Body of pancreas (tissue), 4 donors: ENCODE measurements at places on chromosomes 5 and 9.
A peak's percentile ranks its signal among the peaks of the same experiment; 100 is the strongest.

DNA sequence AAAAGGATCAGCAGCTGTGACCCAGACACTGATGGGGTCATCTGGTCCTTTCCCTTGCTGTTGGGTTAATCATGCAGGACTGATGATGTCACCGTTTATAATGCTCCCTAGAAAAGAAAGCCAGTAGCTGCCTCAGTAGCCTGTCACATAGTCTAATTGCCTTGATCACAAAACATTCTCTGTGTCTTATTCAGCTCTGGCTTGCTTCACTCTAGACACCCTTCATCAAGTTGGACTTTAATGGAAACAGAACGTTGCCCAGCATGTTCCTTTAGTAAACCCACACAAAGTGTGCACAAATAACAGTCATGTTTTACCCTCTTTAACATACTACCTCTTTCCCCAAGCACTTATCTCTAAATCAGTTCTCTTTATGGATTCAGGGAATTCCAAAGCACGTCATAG is 170.8 kb downstream of the SGCD start:
- DNase-seq, result no peak

DNA sequence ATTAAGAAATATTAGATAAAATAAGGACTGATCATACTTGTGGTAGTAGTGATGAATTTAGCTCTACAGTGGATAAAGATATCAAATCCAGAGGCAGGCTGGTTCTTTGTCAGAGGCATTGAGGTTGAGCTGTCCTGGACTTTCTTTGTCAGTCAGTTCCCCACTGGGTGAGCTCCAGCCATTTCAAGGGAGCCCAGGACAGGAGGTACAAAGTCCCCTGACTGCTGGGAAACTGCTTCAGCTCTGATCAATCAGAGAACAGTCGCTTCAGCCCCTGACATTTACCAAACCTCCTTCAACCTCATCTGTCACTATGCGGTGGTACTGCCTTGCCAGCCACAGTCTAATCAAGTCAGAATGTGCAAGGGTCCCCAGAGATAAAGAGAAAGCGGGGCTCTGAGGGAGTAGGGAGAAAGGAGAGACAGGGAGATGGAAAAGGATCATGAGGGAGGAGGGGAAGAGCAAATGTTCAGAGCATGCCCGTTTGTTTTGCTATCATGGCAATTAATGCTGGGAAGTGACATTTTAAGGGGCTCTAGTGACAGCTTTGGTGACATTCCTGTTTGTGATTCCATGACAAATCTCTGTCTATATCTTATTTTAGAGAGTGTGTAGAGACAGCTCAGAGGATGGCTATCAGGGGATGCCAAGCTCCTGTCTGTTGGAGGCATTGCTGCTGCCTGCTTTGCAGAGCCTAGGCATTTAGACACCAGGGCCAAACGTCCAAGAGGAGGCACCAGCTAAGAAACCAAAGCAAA is 223.2 kb downstream of the ASTN2 start:
- DNase-seq, result no peak

GRCh38 chr9:123724211-123724796 is 205.6 kb downstream of the DENND1A start:
- no peak for DNase-seq

DNA sequence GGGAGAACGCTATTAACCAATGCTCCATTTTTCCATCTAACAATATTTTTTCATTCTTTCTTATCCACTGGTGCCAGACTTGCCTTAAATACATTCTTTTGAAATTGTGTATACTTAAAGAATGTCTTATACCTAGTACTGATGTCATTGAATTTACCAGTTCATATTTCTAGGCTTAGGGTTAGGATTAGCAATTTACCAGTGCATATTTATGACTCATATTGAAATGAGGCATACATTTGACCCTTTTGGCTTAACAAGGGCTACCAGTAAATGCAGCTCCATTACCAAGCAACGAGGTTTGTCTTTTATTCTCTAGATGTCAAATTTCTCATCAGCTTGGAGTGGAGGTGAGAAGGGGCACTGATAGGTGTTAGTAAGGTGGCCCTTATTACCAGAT is 89.5 kb downstream of the CDH9 start:
- no peak for DNase-seq

- no peak for DNase-seq
Measured at GRCh38 chr9:125409637-125410521, 148.3 kb downstream of the GAPVD1 start.

GRCh38 chr5:145237843-145238242 is 597.3 kb downstream of the PRELID2 start:
- DNase-seq, result peak; percentile 79

GRCh38 chr9:98410185-98410697 is 154.8 kb upstream of the TBC1D2 start:
- peak; percentile 49 for DNase-seq

- DNase-seq, result no peak
Measured at GRCh38 chr5:141150224-141150992, 551 bp downstream of the PCDHB6 start.

- no peak for DNase-seq
Measured at GRCh38 chr9:120885958-120886357, 9.0 kb upstream of the PHF19 start.

DNA sequence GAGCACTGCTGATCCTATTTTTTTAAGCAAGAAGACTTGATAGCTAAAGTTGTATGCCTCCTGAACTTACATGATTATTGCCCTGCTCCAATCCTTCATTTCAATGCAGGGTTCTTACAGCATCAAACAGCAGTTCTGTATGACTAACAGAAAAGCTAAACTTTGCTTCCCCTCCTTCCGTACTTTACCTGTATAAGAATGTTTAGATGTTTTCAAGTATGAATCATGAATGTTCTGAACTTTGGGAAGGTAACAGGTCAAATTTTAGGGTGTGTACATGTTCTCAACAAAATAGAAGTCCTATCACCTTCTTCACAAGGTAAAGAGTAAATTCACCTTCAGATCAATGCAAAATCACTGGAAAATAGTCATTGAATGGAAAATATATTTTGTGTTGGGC is 972.6 kb upstream of the SEMA6A start:
- no peak for DNase-seq

- no peak for DNase-seq
Measured at GRCh38 chr5:81292130-81292529, 9.3 kb upstream of the ZCCHC9 start.

DNA sequence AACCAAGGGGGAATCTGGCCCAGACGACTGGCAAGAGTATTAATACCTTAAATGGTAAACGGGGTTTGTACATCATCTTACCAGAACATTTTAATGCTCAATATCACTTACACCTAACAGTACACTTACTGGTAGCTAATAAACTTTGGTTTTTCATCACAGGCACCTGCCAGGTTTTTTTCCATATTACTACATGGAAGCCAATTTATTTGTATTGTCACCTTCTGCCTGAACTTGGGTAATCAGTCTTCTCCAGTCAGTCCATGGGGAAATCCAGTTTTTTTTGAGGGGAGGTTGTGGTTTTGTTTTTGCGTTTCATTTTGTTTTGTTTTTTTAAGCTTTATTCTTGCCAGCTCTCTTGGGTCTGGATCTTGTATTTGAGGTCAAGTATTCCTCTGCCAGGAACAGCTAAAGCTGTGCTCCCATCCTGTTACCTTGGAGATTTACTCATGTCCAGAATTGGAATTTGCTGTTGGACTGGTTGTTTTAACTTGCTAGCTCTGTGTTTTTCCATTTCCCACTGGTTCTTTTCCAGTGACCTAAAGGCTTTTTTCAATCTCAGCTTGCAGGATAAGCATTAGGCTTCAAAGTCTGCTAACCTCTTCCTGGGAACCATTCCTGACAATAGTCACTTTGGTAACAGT is 11.1 kb upstream of the NADK2 start:
- DNase-seq, result no peak

DNA sequence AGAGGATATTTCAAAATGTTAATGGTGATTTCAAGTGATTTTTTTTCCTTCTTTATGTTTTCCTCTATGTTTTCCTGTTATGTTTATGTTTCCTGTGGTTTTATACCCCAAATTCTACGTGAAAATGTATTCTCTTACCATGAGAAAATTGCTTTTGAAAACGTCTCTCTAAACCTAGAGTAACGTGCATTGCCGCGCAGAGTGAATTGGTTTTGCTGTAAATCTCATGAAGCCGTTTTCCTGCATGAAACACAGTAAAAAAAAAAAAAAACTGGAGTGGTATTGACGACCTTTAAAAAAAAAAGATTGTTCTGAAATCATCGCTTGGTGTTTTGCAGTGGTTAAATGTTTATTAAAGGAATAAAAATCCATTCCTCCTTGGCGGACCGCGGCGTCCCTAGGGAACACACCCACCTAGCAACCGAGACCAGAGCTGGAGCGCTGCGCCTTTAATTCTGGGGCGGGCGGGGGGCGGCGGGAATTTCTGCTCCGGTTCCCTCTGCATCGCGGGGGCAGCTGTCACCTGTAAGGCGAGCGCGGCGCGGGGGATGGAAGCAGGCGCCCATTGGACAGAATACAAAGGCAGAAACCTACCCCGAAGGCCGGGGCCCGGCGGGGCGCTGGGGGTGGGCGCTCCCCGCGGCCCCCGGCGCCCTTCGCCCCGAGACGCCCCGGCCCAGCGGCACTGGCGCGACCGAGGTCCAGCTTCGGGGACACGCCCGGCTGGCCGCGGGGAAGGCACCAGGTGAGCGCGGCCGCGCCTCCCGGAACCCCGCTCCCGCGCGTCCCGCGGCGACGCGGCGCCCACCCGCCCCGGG is at the start of gene SOWAHA:
TSS of gene SOWAHA (plus strand) at position 522 of the 818 bp plus-strand sequence. CDS start 320 bp downstream, outside the sequence.
- DNase-seq, result peak; percentile 59

DNA sequence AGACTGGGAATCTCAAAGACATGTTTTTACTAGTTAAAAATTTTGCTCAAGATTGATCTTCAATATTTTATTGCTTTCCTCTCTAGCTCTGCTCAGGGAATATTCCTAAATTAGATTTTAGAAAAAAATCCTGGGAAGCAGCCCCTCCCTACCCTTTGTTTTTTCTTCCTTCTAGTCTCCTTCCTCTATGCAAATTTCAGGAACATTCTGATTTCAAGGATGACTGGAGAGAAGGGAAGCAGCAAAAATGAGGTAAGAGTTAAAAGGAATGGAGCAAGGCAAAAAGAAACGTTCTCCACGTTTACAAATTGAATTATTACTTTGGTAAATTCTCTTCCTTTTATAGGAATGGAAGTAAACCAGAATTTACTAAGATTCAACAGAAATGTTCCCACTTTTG is 493.4 kb upstream of the TUSC1 start:
- no peak for DNase-seq

DNA sequence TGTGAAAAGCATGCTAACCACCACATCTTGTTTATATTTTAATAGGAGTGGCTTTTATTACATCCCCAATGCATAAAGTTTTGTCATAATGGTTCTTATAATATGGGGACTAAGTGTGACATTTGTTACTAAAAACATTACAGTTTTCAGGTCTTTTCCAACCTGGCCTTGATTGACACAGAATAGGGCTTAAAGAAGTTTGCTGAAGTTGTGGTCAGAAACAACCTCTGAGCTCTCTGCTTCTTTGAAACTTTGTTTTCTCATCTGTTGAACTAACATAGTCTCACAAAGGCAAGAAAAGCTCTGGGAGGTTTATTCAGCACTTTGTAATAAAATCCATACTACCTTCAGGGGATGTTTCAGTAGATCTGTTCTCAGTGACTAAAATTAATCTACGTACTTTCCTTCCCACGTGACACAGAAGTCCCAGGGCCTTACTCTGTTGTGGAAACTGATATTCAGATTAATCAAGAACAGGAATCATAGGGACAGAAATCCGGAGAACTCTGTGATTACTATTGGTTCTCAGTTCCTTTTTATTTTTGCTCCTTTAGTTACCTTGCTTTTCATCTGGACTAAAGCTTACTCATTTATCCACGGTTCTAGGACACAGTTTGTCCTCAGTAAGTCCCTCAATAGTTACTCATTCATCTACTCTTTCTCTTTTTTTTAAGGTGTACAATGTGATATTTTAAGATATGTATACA is 289.0 kb upstream of the EFNA5 start:
- no peak for DNase-seq

DNA sequence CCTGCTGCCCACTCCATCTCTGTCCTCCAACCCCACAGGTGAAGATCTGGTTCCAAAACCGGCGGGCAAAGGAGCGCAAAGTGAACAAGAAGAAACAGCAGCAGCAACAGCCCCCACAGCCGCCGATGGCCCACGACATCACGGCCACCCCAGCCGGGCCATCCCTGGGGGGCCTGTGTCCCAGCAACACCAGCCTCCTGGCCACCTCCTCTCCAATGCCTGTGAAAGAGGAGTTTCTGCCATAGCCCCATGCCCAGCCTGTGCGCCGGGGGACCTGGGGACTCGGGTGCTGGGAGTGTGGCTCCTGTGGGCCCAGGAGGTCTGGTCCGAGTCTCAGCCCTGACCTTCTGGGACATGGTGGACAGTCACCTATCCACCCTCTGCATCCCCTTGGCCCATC is 6.4 kb upstream of the SLC6A7 start:
- no peak for DNase-seq

DNA sequence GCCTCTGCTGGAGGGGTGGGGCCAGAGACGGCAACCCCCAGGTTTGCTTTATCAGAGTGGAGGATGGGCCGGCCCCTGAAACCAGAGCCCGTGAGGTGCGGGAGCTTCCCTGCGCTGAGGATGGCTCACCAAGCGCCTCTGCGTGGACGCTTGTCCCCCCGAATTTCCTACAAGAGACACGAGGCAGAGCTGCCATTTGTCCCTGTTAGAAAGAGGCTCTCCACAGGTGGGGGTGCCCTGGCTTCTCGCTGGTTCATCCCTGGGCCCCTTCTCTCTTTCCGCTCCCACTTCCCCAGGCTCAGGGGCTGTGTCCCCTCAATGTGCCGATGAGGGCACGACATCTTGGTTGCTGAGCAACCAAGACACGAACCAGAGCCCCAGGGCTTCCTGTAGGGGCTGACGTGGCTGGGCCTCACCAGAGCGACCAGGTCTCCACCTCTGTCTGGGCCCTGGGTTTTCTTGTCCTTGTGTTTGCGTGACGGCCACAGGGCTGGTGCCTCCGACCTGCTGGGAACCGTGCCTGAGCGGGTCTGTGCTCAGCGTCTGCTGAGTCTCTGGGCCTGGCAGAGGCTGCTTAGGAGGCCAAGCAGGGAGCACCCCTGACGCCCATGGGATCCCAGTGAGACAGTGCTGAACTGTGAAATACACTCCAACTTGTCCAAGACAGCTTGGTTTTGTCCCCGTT is 119.6 kb upstream of the COL5A1 start:
- no peak for DNase-seq

DNA sequence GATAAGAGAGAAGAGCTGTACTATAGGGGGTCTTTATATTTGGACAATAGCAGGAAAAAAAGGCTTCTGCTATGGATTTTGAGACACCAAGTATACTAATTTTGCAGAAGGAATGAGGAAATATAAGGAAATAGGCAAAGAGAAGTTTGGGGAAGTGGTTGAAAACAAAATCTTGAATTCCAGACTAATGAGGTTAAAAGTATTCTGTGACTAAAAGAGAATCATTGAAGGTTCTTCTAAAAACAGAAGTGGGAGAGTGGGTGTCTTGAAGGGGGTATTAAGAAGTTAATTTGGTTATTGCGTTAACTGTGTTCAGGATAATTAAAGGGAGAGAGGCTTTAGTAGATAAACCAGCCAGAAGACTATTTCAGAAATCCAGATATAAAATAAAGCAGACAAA is 148.7 kb downstream of the RFK start:
- no peak for DNase-seq

GRCh38 chr5:6404129-6404528 is 25.8 kb upstream of the MED10 start:
- no peak for DNase-seq

GRCh38 chr5:35436400-35437057 is 181.1 kb upstream of the SPEF2 start:
- peak; percentile 42 for DNase-seq
